ENCODE measurements at places on chromosomes 11 and 22.

DNA sequence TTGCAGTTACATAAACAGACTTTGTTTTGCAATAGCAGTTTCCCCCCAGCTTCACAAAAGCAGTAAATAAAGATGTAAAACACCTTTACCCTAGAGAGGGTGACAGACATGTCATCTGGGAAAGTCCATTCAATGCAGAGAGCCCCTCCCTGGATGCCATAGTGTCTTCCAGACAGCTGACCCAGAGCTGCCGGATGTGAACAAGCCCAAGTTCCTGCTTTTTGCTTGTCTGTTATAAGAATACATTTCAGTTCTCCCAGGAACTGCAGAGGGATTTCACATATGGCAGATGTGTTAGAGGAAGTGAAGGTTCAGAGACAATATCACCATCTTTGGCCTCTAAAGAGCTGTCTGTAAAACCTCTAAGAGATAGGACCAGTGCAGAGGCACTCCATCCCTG is 48.9 kb downstream of the RELT start:
- no peak for DNase-seq

- DNase-seq, result no peak
Observed at GRCh38 chr11:66934950-66935779, 23.0 kb downstream of the PC start.

GRCh38 chr11:130330101-130330684 is 15.5 kb upstream of the ZBTB44 start:
- DNase-seq, result no peak

DNA sequence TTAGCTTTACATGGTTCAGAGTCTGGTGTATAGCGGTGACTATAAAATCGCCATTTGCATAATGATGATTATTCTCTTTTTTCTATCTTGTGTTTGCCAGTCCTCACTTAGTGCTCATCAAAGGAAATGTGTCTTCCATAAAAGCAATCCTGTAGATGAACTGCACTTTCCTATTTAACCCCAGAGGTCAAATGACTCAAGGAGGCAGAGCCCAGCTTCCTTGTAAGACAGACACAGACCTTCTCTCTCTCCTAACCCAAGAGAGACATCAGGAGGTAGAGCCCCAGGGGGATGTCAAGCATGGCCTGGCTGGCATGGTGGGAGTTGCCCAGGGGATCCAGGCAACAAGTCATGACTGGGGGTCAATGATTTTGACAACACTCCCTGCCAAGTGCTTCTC is 46.9 kb upstream of the CRTAM start:
- DNase-seq, result no peak

DNA sequence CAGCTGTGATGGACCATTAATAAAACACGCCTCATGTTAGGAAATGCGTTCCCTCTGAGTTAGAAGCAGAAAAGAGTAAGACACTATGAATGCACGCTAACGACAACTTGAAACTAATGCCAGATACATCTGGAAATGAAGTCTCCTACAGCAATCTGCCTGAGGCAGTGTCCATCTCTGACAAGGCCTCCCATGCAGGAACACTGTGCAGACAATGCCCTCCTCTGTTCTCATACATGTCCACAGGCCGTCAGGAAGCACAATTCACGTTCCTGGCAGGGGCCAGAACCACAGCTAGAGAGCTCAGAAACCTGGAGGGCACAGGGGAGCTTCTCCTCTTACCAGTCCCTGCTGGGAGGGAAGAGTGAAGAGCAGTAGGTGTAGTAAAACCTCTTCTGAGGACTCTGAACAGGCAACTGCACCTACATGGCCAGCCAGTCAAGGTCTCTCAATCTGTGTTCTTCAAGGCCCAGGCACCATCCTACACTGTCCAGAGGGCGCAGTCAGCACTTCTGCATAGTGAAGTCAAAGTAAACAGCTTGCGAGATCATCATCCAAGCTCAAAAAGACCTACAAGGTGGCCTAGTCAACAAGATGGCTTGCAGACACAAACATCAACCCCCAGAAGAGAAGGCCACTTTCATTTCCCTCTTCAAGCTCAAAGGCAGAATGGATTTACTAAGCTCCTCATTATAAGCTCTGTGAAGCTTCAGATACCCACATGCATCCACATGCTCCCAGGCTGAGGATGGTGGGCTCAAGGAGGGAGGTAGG is 41.5 kb upstream of the CYP2D6 start:
- no peak for DNase-seq

GRCh38 chr11:28243581-28243980 is 135.4 kb downstream of the METTL15 start:
- no peak for DNase-seq

DNA sequence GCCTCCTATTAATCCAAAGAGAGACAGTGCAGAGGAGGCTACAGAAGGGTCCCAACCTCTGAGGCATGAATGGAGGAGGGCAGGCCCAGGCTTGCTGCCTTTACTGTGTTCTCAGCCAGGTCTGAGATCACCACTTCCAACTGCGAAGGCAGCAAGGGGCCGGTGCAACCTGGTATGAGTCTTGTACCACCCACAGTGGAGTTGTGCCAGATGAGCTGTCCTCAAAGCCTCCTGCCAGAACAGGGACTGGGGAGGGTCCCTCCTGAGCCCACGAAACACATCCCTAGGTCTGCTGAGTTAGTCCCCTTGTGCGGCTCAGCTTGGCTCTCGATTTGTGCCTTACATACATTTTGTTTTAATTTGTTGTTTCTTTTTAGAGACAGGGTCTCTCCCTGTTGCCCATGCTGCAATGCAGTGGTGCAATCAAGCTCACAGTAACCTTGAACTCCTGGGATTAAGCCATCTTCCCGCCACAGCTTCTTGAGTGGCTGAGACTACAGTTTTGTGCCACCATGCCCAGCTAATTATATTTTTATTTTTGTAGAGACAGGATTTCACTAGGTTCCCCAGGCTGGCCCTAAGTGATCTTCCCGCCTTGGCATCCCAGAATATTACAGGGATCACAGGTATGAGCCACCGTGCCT is 9.3 kb downstream of the MIF start:
- no peak for DNase-seq

DNA sequence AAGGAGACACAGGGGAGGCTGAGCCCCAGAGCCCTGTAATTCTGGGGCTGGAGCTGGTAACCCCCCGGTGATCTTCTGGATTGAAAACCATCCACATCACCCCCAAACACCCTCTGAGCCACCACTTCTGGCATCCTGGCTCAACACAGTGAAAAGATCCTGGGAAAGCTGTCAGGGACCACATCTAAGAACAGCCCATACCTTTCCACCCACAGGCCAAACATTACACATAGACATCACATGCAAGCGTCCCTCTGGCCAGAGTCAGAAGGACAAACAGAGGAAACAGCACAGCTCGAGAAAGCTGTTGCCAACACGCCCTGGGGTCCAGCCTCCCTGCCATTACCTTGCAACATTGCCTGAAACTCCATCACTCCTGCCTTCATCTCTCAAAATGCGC is 469.5 kb downstream of the SOX6 start:
- DNase-seq, result no peak

- DNase-seq, result no peak
Observed at GRCh38 chr11:120043328-120043945, 94.5 kb downstream of the TRIM29 start.

- DNase-seq, result no peak
Observed at GRCh38 chr11:73507086-73507485, 90.8 kb downstream of the FAM168A start.

DNA sequence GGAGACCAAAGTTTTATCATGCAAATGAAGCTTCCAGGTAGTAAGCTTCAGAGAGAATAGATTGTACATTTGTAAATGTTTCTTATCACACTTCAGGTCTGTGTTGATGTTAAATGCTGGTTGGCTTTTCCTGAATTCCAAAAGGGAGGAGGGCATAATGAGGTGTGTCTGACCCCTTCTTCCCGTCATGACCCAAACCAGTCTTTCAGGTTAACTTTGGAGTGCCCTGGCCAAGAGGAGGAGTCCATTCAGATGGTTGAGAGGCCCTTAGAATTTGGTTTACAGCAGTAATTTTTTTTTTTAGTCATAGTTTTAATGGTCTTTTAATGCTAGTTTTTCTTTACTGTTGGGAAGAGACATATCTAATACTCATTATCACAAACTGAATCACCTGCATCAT is 2.5 kb downstream of the OR6X1 start:
- DNase-seq, result no peak

DNA sequence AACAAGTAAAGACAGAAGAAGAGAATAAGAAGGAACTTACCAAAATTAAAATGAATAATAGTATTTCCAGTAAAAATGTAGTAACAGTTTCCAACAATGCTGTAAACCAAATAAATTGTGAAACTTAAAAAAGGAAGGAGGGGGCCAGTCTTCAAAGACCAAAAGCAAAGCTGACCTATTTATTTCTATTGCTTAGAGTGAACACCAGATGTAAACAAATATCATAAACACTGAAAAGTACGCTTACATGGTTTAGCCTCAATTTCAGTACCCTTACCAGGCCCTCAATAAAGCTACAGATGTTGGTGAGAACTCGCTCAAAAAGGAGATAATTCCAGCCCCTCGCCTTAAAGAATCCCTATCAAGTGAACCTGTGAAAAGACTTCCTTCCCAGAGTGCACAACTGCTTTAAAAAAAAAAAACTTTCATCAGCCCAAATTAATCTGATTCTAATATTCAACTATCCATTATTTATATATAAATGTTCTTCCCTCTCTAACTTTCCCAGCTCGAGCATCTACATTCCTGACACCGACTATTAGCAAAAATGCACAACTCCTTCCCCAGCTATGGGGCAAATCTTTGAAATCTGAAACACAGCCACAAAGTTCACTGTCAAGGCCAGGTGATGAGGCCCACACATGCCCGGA is 2.4 kb downstream of the PHF21A start:
- DNase-seq, result no peak

GRCh38 chr11:47766509-47767227 is 473 bp downstream of the FNBP4 start:
- peak; percentile 52 for DNase-seq

DNA sequence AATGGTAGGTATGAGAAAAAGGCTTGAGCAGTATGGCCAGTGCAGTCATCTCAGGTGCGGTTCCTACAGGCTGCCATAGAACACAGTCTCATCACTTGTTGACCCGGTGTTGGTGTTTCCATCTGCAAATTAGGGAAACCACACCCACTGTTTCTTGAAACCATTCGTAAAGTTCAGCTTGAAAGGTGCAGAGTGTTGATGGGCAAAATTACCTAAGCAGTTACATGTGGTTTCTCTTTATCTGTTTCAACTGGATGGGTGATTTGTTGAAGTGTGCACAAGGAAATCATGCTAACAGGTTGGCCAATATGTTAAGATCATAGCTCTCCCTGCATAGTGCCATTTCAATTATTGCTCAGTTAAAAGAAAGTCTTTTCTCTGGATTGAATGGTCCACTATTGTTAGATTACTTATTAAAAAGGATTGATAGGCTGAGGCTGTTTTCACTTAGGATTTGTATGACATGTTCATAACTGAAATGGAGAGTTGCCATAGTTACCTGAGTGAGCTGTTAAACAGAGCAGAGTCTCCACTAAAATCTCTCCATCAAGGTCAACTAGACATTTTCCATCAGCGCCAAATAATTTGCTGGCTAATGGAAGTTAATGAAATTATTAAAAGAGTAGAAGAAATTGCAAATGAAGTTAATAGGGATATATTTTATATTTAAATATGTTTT is 203.1 kb upstream of the MTMR2 start:
- no peak for DNase-seq

GRCh38 chr22:23862103-23862502 is 4.4 kb downstream of the SLC2A11 start:
- DNase-seq, result no peak

DNA sequence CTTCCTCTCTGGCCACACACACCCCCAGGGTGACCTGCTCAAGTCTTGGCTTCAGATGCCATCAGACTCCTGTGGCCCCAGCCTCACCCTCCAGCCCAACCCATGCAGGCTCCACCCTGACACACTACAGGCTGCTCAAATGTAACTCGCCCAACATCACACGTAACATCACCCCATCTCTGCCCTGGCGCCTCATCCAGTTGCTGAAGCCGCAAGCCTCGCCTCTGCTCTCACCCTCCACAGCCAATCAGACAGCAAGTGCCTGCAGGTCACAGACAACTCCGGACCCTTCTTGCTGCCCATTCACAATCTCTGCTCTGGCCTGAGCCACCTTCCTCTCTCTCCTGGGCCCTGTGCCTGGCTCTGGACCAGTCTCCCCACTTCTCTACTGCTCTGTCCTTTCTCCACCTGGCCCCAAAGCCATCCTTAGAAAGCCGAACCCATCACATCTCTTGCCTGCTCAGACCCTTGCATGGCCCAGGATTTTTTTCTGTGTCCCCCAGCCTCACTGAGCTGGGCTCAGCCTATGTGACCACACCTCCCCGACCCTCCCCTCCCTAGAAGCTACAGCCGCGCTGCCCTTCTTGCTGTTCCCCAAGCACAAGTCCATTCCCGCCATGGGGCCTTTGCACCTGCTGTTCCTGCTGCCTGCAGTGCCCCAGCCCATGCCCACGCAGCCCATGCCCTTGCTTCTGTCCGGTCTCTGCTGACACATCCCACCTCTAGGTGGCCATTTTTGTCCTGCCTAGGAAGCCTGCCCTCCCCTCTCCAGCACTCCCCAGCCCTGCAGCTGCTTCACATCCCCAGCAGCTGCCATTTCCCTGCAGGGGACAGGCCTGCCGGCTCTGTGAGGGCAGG is 333.9 kb downstream of the CTTN start:
- DNase-seq, result no peak

DNA sequence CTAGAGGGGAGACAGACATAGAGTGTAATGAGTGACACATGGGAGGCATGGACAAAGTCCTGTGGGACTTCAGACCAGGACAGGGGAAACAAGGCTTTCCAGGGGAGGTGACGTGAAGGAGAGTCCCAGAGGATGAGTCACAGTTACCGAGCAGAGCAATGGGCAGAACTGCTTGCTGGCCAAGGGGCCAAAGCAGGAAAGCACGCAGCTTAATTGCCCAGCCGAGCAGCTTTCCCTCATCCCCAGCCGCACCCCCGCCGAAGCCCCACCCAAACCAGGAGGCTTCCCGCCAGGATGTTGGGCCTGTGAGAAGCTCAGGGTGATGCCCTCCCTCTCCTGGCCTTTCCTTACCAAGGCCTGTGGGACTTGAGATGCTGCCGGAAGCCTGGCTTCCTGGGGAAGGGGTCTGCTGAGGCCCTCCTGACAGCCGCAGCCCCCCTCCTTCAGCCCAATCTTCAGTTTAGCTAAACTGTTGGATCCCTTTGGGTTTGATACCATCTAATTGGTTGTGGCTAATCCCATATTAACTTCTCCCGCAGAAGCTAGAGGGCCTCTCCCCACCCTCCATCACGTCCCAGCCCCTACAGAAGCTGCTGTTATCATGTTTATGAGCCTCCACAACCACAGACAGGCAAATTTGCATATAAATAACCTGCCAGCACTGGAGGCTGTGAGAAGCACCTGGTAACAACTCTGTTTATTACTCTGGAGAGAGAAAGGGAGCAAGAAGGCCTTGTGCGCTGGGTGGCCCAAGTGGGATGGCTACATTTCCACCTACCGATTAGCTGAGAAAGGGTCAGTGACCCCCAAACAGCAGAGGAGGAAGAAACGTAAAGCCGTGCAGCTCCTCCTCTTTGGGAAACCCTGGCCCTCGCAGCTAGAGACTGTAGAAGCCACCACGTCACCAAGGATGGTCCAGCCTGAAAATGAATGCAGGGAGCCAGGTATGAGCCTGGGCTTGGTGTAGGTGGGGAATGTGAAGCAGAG is 80.0 kb downstream of the TRIM29 start:
- no peak for DNase-seq

- no peak for DNase-seq
Observed at GRCh38 chr11:115659061-115659963, 155.1 kb upstream of the CADM1 start.

GRCh38 chr11:109993786-109994185 is 99.4 kb upstream of the ZC3H12C start:
- no peak for DNase-seq
